ENCODE measurements at places on chromosomes 16 and 17.

DNA sequence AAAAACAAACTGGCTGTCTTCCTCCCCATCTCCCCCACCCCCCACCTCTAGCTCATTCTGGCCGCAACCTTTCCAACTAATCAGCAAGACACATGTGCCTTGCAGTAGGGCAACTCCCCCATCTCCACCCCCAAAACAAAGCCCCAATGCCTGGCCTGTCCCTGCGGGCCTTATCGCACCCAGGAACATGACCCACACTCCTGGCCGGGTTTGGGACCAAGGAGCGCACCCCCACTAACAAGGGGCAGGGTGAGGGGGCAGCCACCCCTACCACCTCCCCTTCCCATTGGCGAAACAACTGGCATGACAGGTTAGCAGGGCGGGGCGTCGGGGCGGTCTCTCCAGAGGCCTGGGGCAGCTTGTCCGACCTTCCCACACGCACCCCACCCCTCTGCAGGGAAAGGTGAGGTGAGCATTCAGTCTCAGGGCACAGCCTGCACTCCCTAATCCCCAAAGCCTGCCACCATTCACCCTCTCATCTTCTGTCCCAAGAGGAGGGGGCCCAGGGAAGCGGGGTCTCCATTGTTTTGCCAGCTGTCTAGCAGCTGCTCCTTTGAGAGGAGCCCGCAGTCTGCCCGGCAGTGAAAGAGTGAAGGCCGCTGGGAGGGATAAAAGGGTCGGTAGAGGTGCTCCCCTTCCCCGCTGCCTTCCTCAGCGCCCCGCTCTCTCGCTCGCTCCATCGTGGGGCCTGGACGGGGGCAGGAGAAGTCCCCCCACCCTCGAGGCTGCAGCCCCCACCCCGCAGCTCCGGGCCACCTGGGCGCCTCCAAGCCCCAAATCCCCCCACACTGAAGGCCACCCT lies 765 bp downstream of the MYO18A start:
- DNase-seq = no peak

- no peak for DNase-seq
These were observed 47.3 kb downstream of the TTC19 start for GRCh38 chr17:16046966-16047365.

DNA sequence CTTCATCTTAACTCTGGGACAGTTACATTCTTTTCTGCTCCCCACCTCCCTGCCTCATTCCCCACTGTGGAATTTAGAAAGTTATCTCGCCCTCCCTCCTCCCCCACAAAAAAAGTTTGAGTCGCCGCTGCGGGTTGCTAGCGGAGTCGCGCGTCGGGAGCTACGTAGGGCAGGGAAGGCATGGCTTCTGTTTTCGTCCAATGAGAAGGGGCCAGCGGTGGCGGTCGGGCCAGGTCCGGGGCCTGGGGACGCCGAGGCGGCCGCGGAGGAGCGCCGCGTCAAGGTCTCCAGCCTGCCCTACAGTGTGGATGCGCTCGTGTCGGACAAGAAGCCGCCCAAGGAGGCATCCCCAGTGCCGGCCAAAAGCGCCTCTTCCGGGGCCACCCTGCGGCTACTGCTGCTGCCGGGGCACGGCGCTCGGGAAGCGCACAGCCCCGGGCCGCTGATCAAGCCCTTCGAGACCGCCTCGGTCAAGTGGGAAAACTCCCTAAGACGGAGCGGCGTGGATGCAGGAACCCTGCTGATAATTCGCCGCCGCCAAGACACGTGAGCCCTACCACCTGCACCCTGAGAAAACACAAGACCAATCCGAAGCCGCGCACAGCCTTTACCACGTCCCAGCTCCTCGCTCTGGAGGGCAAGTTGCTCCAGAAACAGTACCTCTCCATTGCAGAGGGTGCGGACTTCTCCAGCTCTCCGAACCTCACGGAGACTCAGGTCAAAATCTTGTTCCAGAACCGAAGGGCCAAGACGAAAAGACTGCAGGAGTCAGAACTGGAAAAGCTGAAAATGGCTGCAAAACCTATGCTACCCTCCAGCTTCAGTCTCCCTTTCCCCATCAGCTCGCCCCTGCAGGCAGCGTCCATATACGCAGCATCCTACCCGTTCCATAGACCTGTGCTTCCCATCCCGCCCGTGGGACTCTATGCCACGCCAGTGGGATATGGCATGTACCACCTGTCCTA lies 8.9 kb downstream of the OR4D1 start:
- DNase-seq = no peak

GRCh38 chr17:50421308-50422051 lies 4.5 kb upstream of the ACSF2 start:
- no peak for DNase-seq

- DNase-seq = peak; percentile 99
These were observed 59.8 kb downstream of the BAIAP2 start for GRCh38 chr17:81094509-81095382.

- no peak for DNase-seq
These were observed 33.7 kb upstream of the MFSD6L start for GRCh38 chr17:8832711-8833352.

GRCh38 chr17:6989779-6990178 lies 6.1 kb upstream of the ALOX12 start:
- no peak for DNase-seq

GRCh38 chr16:83482545-83483162 lies 325.1 kb upstream of the HSBP1 start:
- no peak for DNase-seq

DNA sequence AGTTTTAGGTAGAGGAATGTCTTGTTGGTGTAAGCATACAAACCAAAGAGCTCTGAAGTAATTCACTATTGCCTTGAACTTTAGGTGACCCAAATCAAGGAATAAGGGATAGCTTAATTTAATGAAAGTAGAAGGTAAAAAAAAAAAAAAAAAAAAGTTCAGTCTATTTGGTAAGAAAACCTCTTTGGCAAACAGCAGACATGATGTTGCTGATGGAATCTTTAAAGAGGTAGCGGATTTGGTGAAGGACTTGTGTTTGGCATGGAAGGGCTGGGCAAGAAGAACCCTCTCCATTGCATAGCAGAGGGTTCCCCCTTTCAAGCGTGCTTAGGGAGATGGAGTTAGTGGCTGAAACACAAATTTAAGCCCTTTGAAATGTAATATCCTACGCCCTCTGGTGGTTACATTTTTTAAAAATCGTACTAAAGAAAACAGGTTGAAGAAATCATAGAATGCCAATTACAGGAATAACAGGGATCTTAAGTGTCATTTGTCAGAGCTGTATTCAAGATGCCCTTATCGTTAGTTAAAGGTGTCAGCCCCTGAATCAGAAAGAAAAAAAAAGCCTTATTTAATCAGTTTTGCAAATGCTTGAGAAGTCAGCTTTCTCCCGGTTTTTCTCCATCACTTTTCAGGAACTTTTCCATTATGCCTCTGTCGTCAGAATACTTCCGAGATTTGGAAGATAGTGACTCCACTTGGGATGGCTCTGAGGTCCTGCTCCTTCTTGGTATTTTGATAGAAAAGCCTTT lies 383.1 kb downstream of the KCNJ2 start:
- peak; percentile 11 for DNase-seq

DNA sequence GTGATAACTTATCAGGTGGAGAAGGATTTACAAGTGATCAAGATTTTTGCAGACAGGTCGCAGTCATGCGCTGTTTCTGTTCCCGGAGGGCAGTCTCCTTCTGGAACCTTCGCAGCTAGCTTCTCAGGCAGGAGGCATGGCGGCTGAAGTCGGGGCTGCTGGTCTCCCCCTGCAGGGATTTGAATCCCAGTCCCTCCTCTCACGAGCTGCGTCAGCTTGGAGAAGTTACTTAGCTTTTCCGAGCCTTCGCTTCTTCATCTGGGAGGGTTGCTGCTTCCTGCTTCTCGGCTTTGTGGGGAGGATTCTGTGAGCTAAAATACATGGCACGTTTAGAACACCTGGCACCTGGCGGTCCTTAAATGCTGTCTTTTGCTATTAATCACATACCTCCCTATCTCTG lies 287.8 kb upstream of the FOXF1 start:
- no peak for DNase-seq

DNA sequence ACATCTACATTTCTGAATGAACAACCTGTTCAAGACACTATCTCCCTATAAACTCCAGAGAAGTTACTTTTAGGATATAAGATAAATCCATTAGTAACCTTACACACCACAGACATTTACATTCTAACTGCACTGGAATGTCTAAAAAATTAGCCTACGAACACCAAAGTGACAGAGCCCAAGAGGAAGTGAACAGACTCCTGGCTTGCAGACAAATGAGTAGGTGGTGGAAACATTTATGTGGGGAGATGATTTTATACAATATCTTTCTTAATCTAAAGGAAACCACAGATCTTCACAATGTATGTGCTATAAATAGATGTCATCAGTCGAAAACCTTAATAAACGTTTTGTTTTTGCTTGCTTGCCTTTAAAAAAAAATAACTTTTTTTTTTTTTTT lies 18.8 kb downstream of the ZNF652 start:
- no peak for DNase-seq

GRCh38 chr16:89323120-89323960 lies 105.8 kb downstream of the ZNF778 start:
- no peak for DNase-seq

DNA sequence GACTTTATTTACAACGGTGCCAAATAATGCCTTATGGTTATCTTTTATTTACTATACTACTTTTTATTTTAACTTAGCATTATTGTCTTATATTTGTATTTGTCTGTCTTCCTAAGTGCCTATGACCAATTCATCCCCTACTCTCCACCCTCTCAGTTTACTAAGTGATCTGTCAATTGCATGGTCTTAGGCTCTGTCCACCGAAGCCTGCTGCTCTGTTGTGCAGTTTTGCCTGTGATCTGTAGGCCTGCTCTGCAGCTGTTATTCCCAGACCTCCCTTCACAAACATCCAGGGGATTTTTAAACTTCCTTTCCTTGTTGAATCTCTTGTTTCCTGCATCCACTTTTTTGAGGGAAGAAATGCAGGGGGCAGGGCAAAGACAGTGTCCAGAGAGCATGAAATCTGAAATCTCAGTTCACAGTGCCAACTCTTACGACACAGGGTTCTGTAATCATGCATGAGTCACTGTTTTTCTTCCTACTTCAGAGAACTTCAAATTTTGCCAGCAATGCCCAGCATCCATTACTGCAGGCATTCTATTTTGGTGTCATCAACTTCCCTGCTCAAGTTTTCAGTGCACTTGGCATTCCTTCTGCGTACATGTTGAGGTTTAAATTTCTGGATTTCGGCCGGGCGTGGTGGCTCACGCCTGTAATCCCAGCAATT lies 11.4 kb downstream of the SLFN5 start:
- DNase-seq = peak; percentile 89
